ENCODE measurements at places on chromosomes 7 and 10.

DNA sequence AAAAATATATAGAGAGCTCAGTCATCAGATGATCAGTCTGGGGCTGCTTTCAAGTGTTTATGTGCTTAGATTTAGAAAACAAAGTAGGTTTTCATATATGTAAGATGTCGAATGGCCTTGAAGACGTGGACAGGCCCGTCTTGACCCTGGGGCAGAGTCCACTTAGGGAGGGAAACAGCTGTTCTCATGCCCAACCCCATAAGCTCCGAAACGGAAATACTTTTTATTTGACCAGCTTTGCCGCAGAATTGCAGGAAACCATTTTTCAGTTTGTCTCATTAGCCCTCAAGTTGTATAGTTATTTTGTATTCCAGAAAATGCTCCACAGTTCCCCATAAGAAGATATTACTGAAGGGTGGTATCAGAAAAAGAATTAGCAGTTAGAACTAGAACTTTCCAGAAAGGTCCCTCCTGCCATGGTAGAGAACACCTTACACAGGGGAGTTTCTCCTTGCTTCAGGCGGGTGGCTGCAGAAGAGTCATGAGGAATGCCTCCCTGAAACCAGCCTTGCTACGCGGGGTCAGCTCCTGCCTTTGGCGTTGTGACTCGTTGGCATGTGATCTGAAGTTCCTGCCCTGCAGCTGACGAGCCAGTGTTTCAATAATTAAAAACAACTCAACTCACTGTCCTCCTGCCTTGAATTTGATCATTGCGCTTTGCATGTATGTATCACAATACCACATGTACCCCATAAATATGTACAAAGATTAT lies 192.7 kb downstream of the CELF2 start:
- DNase-seq: peak; percentile 87

GRCh38 chr10:6064119-6064518 lies 2.0 kb upstream of the IL2RA start:
- peak; percentile 16 for DNase-seq

- DNase-seq: no peak
These were observed 86.5 kb downstream of the RALA start for GRCh38 chr7:39709768-39710311.

GRCh38 chr10:124560377-124561105 lies 98.9 kb downstream of the LHPP start:
- DNase-seq: no peak

DNA sequence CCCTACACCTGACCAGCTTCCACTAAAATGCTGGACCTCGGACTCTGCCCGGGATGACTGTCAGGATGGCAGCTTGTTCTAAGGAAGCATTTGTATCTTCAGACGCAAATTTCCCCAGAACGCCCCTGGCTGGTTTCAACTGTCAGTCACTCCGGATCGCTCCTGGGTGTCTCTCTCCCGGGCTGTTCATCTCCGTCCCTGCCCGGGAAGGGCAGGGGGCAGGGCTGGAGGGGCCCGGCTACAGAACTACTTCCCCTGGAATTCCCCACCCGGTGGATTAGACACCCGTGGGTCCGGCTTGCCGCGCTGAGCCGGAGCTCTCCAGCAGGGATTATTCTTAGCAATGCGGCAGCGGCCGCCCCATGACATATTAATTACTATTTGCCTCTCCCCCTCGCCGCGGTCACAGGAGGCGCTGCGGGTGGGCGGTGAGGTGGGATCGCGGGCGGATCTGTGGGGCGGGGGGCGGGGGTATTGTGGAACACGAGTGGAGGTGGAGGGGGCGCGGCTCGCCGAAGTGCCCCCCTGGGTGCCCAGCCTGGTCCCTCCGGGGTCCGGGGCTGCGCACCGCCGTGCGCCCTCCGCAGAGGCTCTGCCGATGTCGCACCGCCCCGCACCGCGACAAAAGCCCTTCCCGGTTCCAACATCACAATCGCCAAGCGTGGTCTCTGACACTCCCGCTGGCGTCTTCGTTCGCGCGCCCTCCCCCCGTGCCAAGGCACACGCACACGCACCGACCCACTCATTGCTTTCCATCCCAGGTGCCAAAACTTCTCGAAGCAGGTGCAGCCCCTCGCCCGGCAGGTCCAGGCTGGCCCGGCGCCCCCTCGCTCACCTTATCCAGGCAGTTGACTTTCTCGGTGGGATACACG lies 276.1 kb upstream of the NEBL start:
- peak; percentile 74 for DNase-seq

DNA sequence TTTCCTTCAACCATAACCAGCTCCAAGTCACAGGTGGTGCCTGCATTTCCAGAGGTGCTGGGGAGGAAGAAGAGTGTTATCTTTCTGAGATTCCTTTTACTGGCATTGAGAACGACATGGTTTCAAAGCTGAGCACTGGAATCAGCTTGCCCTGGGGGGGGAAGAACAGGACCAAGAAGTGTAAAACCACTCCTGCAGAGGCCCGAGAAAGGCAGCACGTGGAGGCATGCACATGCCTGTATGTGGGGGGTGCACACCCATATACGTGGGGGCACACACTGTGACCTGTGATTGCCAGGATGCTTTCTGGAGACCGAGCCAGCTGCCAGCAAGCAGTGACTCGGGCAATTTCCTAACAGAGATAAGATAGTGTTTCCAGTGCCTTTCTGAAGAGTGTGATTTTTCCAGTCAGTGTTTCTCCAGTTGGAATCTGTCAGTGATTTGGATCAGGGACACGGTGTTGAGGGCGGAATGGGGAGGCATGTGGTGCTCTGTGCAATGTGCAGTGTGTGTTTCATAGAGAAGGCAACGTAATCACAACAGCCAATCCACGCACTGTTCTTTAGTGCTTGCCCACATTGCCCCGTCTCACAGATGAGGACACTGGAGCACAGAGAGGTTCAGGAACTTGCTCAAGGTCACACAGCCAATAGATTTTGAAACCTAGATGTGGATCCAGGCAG lies 4.2 kb downstream of the LRRC27 start:
- DNase-seq: no peak

- no peak for DNase-seq
These were observed 30.1 kb upstream of the POT1 start for GRCh38 chr7:124959676-124960075.

- DNase-seq: no peak
These were observed 72.9 kb upstream of the KMT2C start for GRCh38 chr7:152508701-152509100.

DNA sequence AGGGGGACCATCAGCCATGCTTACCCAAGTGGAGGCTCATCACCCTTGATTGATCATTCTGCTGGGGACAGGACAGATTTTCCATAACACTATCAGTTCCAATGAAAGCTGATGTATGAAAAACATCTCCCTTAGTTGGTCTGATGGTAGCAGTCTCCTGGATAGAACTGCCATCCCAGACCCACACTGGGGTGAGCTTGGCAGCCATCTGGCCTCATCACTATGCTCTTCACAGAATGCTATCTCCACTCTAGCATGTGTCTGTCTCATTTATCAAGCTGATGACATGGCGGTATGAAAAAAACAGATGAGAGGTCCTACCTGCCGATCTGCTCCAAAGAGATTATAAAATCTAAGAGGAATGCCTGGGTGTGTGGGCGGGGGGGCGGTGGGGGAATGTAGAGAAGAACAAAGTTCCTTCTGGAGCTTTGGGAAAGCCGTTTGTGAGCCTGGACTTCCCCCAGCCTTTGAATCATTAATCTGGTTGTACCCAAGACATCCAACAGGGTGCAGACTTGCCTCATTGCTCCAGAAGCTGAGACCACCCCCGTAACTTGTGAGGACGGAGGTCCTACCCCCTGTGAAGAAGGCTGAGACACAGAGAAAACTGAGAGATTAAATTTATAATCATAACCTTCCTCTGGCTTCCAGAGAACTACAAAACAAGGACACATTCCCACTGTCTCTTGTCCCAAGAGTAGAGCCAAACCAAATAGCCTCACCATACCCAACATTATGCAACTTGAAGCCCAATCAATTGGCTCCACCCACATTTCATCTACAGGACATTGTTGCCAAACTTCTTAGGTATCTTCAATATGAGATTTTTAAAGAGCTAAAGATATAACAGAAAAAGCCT lies 340.8 kb downstream of the KCNMA1 start:
- DNase-seq: no peak

DNA sequence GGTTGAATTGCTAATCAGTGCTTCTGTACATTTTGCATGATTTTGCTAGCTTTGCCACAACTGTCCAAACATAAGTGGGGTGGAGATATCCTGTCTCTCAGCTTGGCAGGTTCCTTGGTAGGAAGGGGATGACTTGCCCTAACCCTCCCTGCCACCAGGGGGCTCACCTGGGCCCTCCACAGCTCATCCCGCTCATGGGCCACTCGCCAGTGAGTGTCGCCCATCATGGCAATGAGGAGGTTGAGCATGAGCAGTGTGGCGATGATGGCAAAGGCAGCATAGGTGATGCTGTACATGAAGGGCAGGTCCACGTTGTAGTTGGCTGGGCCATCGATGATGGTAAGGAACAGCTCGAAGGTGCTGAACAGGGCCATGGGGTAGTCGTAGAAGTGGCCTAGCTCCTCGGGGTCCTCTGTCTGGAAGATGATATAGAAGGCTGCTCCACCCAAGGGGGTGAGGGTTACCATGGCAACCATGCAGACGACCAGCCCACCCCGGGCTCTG lies 12.2 kb downstream of the TRPV6 start:
- peak; percentile 65 for DNase-seq

- DNase-seq: no peak
These were observed 106.4 kb downstream of the EGFR start for GRCh38 chr7:55124989-55125875.

GRCh38 chr10:114397651-114398145 lies 6.6 kb downstream of the AFAP1L2 start:
- DNase-seq: peak; percentile 80

DNA sequence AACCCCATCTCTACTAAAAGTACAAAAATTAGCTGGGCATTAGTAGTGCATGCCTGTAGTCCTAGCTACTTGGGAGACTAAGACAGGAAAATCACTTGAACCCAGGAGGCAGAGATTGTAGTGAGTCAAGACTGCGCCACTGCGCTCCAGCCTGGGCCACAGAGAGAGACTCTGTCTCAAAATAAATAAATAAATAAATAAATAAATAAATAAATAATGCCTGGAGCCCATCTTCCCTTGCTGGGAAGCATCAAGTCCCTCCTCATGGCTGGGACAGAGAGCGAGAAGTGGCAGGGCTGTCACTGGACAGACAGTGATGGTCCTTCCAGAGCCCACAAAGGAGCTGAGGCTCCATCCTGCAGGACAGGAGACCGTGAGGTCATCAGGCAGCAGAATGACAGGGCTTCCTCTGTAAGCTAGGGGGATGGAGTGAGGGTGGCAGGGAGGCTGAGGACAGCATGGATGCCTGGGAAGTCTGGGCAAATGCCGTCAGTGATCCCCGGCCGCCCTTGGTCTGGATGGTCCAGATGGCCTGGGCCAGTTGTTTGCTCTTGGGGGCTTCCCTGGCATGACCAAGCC lies 36.4 kb upstream of the ELN start:
- no peak for DNase-seq

DNA sequence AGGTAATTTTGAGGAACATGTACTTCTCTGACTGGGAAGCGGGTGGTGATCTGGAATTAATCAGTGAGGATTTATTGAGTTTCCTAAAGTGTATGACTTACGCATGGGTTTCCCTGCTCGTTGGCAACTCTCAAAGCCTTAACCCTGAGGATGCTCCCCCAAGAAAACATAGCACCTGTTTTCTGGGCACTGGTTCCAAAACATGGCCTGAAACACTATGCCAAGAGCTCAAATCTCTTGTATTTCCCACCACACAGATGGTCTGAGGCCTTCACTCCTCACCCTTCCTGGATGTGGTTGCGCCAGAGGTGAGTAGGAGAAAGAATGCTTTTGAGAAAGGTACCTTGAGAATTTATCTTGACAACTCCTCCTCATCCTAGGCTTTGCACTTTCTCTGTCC lies 250.4 kb downstream of the FZD1 start:
- DNase-seq: no peak

GRCh38 chr10:49504528-49504927 lies 34.4 kb downstream of the ERCC6 start:
- DNase-seq: no peak

- no peak for DNase-seq
These were observed 316 bp downstream of the RBM48 start for GRCh38 chr7:92528958-92529264.

- DNase-seq: peak; percentile 64
These were observed 42.1 kb upstream of the PLXNA4 start for GRCh38 chr7:132618271-132618955.

DNA sequence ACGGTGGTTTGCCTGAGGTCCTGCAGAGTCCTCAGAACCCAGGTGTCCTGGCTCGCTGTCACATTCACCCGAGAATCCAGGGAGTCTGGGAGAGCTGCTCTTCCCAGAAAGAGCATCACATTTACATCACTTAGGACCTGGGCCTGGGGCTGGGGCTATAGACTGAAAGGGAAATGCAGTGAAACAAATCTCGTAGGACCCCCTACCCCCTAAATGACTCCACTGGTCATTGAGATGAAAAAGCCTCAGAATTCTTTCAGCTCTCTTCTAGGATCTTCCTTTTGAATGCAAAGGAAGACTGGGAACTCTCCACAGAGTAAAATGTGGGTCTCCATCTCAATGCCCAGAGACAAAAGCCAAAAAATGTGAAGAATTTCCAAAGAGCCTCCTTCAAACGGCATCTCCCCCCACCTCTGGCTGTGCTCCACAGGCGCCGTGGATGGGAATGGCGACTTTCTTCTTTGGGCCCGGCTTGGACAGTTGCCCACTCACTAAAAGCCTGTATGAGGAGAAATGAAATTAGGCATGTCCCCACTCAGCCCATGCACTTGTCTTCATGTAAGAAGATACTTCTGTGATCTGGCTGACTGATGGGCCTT lies 49.0 kb upstream of the PODXL start:
- peak; percentile 74 for DNase-seq

DNA sequence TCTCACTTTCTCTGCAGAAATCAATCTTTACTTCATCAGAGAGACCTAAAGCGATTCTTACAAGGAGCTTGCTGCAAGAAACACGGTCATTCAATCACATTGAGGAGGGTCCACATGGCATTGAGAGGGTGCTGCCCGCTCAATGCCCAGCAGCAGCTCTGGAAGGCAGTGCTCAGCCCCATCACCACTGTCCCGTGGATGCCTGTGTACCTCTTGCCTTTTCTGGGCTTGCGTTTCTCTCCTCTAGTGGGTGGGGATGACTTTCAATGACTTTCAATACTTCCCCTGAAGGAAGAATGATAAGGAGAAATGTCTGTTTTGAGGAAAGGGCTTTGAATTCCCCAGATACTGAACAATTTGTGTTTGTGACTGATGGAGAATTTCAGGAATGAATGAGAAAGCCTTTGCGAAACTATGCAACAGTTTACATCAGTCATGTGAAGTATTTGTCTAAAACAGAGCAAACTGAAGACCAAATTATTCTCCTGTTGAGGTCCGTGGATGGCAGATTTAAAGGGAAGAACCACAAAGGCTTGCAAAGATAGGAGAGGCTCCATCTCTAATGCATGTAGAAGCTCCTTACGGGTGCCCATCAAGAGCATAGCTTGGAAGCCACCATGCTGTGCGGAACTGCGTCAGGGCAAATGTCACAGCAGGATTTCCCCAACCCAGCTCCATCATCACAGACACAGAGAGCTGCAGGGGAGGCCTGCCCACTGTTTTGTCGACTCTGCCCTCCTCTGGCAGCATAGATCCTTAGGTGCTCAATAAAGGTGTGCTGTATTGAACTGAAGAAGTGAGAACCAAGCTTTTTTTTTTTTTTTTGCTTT lies 6.6 kb upstream of the ZNF22 start:
- peak; percentile 51 for DNase-seq

- no peak for DNase-seq
These were observed 155.7 kb downstream of the CUX1 start for GRCh38 chr7:101973130-101973529.

- DNase-seq: peak; percentile 25
These were observed 295.9 kb downstream of the TNS3 start for GRCh38 chr7:47285860-47286491.

- no peak for DNase-seq
These were observed 39.7 kb downstream of the POU6F2 start for GRCh38 chr7:39017369-39017915.

- no peak for DNase-seq
These were observed 45.9 kb upstream of the ATP6V0A4 start for GRCh38 chr7:138843632-138844580.
